ENCODE measurements at places on chromosomes 11 and 22.

DNA sequence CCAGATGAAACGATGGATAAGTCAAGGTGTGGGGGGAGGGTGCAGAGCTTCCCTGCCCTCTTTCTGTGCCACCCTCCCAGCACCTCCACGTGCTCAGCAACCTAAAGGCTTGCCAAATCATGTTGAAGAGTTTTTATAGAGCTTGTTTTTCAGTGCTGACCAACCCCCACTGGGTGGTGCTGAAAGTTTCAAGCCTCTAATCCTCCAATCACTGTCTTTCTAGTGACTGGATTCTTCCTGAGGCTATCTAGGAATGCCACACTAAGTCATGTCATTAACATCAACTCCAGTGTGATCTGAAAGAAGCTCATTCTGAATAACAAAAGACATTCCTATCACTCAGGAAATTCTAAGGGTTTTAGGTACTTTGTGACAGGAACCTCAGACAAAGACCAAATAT is 382.6 kb downstream of the DYNC2H1 start:
- no peak for DNase-seq

DNA sequence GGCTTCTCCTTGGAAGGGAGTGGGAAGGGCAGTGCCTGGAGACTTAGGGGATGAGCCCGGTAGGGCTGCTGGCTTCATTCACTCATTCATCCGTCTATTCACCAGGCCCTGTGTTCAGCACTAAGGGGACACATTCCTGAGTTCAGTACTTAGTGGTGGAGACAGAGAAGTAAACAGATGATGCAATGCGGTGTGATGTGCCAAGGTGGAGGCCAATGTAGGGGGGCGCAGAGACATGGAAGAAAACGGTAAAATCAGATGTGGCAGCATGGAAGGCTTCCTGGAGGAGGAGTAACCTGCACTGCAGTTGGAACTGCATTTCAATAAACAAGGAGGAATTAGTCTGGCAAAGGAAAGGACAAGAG is 21.3 kb downstream of the GRIK4 start:
- DNase-seq = no peak

DNA sequence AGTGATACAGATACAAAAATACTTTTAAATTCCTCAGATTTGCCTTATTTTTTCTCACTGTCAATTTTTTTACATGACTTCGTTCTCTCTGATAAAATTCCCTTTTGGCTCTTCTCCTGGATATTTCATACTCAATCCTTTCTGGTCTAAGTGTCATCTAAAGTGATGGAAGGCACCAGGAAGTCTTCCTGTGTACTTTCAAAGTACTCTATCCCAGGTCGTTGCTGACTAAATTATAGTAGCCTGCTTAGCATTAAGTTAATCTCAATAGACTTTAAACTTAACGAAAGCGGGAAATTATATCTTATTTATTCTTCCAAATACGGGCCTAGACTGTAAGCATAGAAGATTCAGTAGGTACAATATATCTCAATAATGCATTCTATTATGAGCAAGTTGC is 67.8 kb downstream of the CASP12 start:
- no peak for DNase-seq

GRCh38 chr11:20156280-20156875 is 3.9 kb downstream of the DBX1 start:
- peak; percentile 58 for DNase-seq

DNA sequence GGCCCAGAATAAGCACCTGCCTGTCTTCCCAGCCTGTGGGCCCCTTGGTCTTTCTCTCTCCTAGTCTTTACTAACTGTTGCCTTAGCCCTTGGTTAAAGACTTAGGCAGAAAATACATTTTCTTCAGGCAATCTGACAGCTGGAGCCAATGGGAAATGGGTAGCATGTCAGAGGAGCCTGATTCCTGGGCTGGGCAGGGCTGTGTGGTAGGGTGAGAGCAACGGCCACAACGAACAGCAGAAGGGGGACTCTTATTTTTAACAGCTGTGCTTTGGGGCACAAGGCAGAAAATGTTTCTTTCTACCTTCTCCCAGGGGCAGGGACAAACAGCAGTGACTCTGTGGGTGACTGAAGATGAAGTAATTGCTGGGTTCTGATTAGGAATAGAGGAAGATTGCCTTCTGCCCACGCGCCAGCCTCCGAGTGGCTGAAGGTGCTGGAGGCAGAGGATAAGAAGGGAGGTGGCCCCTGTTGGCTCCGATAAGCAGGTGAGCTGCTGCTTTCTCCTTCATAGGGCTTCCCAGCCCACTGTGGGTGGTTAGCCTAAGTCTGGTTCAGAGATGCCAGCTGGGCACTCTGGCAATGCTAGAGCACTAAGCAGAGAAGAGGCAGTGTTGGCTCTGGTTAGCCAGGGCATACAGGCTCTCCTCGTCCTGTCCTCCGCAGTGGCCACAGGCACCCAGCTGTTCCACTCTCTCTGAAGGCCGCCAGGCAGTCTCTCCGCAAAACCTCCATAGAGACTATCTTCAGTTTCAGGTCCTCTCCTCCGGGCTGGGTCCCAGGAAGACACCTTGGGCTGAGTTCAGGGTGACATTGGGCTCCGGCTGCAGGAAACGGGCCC is 1.5 kb downstream of the YPEL4 start:
- DNase-seq = no peak

GRCh38 chr11:91707652-91708482 is 516.8 kb upstream of the FAT3 start:
- no peak for DNase-seq

GRCh38 chr11:79971255-79971654 is 530.4 kb upstream of the TENM4 start:
- no peak for DNase-seq

GRCh38 chr11:130220311-130221035 is 60.9 kb downstream of the ST14 start:
- DNase-seq = no peak

GRCh38 chr11:103354656-103355055 is 245.4 kb downstream of the DYNC2H1 start:
- no peak for DNase-seq

DNA sequence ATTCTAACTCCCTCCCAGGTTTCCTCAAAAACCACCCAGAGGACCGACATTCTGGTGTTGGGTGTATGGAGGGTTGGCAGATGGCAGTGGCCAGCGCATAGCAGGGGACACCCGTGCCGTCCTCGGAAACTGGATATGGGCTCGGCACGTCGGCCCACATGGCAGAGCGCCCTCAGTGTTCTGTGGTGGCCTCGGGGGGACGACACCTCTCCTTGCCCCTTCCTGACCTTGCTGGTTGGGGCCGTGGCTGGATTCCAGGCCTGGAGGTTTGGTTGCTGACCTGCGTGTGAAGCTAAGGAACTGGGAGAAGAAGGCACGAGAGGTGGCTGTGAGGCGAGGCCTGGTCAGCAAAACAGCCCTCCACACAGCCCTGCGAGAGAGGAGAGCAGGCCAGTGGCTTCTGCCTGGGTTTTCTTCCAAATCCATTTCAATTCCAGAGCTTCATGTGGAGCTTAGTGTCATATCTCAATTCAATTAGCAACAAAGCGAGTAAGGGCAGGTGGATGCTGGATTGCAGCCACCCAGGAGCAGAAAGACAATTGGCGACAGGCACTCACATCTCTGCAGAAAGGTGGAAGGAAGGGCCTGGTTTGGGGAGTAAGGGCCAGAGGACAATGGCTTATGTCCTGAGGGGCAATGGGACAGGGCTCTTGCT is 478.4 kb downstream of the BRD1 start:
- no peak for DNase-seq

DNA sequence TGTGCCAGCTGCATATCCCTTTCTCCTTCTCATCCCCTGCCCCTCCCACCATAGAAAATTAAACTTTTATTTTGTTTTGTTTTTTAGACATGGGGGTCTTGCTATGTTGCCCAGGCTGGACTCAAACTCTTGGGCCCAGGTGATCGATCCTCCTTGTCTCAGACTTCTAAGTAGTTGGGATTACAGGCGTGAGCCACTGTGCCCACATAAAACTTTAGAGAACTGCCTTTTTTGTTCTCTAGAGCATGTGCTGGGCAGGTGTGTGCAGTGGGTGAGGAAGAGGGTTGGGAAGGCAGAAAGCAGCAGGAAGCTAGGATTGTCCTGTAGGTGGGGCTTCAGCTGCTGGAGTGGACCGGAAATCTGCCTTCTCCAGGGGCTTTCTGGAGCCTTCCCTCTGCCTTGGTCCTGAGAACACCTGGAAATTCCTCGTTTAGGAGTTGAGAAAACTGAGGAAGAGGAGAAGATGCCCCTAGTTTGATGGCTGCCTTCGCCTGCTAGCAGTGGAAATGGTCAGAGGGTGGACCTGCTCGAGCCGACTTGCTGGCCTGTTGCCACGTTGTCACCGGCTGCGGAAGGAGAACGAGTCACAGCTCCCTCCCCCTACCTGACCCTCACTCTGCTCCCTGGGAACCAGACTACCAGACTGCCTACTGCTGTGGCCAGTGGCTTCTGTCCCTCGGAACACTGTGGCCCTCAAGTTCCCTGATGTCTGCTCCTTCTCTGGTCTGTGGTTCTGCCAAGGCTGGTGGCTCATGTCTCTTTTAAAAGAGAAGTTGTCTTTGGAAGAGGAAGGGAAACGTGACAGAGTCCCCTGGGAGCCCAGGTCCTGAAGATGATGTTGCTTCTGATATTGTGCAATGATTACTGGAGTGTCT is 4.0 kb downstream of the ST14 start:
- no peak for DNase-seq

DNA sequence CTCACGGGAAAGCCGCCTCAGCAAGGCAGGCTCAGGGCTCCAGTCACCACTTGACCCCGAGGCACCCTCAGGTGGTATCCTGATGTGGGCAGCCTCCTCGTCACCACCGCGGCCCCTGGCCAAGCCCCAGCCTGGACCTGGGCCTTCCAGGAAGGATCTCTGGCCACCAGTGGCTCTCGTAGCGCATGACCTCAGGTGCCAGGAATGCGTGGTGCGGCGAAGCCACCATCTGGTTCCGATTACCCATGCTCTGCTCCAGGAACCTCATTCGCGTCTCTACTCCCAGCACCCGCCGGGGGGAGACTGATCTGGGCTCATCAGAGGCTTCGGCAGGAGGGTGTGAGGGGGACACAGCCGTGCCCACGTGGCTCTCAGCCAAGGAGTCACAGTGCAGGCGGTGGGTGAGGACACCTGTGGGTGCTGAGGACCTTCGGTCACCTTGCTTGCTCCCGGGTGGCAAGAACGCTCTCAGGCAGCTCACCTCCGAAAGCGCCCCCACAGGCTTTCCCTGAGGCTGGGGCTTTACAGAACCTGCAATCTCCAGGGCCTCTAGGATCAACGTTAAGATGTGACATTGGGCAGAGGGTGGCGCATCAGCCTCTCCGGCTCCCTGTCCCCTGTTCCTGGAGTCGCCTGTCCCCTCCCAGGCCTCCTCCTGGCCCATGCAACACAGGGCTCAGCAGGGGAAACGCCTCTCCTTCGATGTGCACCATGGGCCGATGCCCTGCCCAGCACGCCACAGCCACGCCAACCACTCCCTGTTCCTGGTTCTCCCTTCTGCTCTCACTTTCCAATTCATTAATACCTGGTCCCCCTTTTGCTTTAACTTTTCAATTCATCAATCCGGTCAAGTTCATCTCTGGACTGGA is 39.0 kb downstream of the TBX1 start:
- DNase-seq = no peak
